Activated CD4-positive, CD25-positive, alpha-beta regulatory T cell treated with anti-CD3 and anti-CD28 coated beads, Interleukin-2, amount 50 U/mL, for 72 hours (primary cell): ENCODE measurements at places on chromosomes 13 and 19.
A peak's percentile ranks its signal among the peaks of the same experiment; 100 is the strongest.

GRCh38 chr19:1115646-1116420 lies 12.0 kb downstream of the GPX4 start:
- no peak for DNase-seq

- no peak for DNase-seq
Measured at GRCh38 chr13:21988624-21989023, 317.8 kb downstream of the FGF9 start.

GRCh38 chr13:110575322-110576069 lies 14.0 kb upstream of the RAB20 start:
- DNase-seq: no peak

DNA sequence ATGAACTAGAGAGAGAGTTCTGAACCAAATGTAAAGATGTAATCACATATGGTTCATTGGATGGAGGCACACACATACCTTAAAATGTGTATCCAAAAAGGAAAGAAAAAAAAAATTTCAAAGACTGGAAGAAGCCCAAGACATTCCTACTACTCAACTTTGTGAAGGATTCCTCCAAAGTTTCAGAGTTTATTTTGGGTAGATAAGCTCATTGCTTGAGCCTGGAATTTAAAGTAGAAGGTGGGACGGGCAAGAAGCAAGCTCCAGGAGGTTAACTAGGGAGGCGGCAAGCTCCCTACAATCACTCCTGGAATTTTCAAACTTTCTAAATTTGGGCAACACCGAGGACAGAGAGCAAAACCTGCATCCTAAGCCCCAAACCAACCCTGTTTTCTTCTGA lies 1.9 kb downstream of the TSHZ3 start:
- no peak for DNase-seq

- no peak for DNase-seq
Measured at GRCh38 chr19:45217193-45217956, 27.8 kb downstream of the EXOC3L2 start.

GRCh38 chr19:41555748-41556147 lies 20.2 kb upstream of the CEACAM21 start:
- no peak for DNase-seq

- no peak for DNase-seq
Measured at GRCh38 chr19:38664503-38665211, 17.2 kb downstream of the ACTN4 start.

- DNase-seq: no peak
Measured at GRCh38 chr13:50905256-50905655, 4.3 kb upstream of the RNASEH2B start.

- no peak for DNase-seq
Measured at GRCh38 chr19:20611866-20612265, 46.3 kb upstream of the ZNF737 start.

GRCh38 chr13:39245688-39246087 lies 207.4 kb downstream of the NHLRC3 start:
- DNase-seq: no peak

- DNase-seq: no peak
Measured at GRCh38 chr13:74056801-74057542, 77.2 kb downstream of the KLF12 start.

GRCh38 chr19:17686023-17686521 lies 2.1 kb downstream of the UNC13A start:
- no peak for DNase-seq

DNA sequence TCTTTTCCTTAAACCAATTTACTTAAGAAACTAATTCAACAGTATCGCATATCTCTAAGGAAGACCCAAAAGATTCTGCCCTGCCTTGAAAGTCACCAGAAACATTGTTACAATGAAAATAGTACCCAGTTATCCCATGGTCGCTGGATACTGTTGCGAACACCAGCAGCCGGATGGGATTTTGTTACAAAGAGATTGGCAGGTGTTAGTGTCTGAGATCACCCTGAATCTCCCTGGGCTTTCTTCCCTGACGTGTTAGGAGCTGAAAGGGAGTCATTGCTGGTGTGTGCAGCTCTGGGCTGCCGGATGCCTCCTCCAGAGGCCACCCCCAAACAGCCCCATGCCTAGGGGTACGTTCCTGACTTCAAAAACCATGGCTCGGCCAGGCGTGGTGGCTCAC lies 38.2 kb downstream of the PTPRS start:
- DNase-seq: no peak

DNA sequence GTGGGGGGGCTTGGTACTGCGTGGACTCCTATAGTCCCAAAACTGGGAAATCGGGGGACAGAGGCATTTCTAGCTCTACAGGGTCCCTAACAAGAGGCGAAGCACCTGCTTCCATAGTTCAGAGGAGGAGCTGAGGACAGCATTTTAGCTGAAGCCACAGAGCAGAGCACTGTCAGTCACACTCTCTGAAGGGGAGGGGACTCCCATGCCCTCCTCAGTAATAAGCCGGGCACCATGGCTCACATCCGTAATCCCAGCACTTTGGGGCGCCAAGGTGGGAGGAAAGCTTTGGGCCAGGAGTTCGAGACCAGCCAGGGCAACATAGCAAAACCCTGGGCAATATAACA lies 3.8 kb downstream of the NPAS1 start:
- no peak for DNase-seq

DNA sequence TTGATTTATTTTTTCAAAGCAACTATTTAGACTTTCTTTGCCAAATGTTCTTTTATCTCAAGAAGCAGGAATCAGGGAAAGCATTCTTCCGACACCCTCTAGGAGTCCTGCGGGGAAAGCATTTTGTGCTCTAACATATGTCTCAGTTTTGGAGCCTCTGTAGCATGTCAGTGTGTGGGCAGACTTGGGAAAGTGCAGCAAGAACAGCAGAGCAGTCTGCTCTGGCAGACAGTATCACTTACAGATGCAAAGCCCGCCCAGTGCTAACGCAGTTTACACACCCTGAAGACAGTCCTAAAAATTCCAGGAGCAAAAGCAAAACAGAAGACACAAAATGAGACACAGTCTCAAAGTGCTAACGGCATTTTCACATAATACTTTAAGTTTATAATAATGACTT lies 393.5 kb downstream of the KLF12 start:
- no peak for DNase-seq

DNA sequence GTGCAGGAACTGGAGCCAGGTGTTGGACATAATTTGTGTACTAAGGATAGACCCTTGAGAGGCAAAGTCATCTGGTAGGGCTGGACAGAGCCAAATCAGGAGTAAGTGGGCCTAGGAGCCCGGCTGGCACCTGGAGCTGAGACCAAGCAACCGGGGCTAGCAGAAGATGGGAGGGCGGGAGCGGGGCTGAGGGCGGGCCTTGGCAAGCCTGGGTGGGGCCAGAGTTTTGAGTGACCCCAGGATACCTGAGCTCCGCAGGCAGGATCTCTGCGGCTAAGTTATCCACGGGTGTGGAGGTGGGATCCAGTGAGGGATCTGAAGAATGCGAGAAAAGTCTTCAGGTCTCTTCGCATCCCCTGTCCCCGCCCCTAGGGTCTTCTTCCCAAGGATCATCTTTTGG lies 8.2 kb downstream of the HOOK2 start:
- DNase-seq: no peak

DNA sequence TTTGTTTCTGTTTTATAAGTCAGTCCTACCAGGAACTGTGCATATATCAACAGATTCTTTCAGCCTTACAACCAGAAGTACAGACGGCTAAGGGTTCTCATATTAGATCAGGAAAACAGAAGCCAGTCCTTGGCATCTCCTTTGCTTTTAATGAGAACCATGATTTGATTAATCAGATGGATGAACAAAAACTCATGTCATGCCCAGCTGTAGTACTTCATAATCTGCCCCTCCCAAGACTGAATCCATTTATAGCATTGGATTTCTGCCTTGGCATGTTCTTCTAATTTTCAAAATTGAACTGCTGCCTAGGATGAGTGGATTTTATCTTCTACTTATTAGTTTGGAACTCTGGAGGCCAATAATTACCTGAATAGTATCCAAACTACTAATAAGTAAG lies 617.2 kb downstream of the SLITRK5 start:
- DNase-seq: no peak

- DNase-seq: no peak
Measured at GRCh38 chr19:29952177-29952576, 10.1 kb downstream of the URI1 start.

- no peak for DNase-seq
Measured at GRCh38 chr19:8607386-8607785, 3.1 kb downstream of the ADAMTS10 start.

DNA sequence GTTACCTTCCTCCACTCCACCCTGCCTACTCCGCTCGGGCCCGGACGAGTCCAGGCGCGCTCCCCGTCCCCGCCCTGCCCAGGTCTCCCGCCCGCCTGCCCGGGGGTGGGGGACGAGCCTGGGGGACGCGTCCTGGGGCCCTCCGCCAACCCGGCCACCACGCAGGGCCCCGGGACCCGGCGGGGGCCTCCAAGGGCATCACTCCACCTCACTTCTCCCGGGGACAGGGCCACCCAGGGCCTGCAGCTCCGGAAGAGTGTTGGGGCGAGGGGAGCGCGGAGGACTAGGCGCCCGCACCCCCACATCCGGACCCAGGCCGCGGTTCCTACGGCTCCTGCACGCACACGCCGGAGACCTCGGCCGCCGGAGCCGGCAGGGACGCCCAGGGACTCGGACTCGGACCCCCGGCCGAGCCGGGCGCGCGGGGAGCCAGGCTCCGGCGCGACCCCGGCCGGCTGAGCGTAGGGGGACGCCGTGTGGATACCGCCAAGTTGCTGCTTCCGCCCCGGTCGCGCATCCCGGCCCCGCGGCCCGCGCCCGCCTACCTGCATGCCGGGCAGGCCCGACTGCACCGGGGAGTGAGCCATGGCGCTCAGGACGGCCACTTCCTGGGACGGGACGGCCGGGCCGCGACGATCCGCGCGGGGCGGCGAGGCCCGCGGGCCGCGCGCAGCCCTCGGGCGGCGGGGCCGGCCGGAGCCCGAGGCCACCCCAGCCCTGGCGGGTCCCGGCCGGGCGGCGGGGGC lies 534 bp downstream of the STK24 start:
- DNase-seq: peak; percentile 67

- no peak for DNase-seq
Measured at GRCh38 chr13:91168386-91168711, 179.1 kb upstream of the MIR17HG start.

DNA sequence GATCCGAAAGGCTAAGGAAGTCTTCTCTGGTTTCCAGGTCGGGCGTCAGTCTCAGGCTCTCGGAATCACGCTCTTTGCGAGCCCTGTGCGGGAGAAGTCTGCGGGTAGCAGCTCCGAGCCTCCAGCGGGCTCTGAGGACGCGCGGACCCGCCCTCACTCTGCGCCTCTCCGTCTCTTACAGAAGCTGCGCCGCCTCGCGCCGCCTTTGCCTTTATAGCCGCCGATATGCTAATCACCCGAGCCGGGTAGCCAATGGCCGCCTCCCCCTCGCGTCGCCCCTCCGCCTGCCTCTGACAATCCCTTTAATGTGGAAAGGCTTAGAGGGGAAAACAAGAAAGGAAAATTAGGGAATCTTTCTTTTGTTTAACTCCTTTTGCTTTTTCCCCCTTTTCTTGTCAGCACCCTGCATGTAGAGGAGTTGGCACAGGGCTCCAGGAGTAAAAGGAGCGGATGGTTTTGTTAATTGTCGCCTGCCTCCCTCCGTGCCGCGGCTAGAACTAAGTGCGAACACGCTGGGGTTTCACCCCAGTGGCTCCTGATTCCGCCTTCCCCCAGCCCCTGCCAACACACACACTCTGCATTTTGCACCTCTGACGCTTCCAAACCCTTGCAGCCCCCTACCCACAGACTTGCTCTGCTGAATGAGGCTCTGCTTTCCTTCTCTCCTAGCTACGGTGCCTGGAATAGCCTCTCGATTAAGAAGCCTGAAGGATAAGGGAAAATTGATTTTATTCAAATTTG lies at the start of gene PCDH8:
Gene PCDH8 (minus strand): TSS at position 186 of the 741 bp plus-strand sequence. CDS start 204 bp downstream, outside the sequence.
- DNase-seq: no peak

- no peak for DNase-seq
Measured at GRCh38 chr13:68608147-68608546, 1378.0 kb upstream of the PCDH9 start.

DNA sequence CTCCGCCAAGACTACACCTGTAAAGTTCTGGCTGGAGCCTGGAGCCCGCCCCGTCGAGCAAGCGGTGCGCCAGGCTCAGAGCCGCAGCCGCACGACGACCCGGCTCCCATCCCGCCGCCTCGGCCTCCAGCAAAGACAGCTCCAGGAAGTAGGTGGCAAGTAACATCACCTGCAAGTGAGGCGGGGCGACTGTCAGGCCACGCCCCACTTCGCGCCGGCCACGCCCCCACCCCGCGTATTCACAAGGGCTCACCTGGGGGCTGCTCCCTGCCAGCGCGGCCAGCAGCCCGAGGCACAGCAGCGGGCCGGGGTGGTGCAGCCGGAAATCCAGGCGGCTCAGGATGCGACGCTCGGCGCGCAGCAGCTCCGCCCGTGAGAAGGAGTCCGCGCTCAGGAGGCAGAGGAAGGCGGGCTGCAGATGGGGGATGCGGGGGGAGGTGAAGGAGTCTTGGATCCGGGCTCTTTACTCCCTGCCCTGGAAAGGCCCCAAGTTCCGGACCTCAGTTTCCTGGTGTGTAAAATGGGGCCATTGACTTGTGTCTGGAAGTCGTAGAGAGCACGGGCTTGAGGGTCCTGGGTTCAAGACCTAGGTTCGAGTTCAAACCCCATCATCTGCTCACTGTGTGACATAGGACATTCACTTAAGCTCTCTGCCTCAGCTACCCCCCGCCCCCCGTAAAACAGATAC lies 3.2 kb downstream of the CCNP start:
- peak; percentile 51 for DNase-seq

DNA sequence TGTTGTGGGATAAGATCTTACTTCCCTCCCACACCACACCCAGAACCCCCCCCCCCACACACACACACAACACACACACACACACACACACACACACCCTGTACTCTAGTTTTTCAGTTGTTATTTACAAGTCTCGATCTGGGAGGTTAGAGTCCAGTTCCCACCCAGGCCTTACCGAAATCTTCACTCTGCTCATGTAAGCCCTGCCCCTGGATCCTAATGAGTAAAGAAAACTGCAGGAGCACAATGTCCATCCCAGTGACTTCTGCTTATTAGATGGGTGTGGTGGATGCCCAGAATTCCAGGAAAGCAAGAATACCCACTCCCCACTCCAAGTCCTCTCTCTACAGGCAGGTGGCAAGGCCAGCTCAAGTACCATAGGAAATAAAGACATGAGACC lies 23.0 kb downstream of the STARD13 start:
- DNase-seq: no peak

DNA sequence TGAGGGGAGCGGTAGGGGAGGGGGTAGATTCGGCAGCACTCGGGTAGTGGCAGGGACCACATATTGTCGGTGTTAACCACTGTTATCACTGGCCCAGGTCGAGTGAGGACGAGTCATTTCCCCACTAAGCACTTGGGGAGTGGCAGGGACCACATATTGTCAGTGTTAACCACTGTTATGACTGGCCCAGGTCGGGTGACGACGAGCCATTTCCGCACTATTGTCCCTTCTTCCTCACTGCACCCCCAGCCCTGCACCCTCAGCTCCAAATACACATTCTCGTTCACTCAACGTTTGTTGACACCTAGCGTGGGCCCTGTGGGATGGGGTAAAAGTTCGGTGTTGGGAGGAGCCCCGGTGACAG lies 467 bp upstream of the CLN5 start:
- DNase-seq: peak; percentile 72

DNA sequence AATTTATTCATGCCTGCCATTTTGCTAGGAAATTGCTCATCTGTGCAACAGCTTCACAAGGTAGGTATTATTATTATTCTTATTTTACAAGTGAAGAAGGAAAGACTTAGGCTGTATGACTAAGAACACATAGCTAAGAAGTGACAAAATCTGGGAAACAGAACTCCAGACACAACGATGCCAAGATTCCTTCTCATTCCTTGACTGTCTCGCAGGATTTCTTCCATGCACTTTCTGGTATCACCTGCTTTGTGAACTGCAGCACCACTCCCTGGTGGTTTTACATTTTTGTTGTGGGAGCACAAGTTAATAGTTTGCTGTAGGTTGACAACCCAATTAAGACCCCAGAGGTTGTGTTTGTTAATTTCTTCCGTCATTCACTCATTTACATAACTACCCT lies 188.5 kb downstream of the LACC1 start:
- no peak for DNase-seq
